ENCODE measurements at places on chromosomes 11 and 22. TPM values are rescaled to one million over a fixed set of nuclear protein-coding genes. Genes with fewer than 3 reads are reported as not detected.

Gene DNAJB7
- total RNA-seq: not detected

GRCh38 chr11:18790883-18791206 lies 753 bp downstream of the PTPN5 start:
- no peak for DNase-seq

Gene MS4A15
- not detected for total RNA-seq

- DNase-seq: no peak
Observed at GRCh38 chr11:20964985-20965384, 295.6 kb downstream of the NELL1 start.

DNA sequence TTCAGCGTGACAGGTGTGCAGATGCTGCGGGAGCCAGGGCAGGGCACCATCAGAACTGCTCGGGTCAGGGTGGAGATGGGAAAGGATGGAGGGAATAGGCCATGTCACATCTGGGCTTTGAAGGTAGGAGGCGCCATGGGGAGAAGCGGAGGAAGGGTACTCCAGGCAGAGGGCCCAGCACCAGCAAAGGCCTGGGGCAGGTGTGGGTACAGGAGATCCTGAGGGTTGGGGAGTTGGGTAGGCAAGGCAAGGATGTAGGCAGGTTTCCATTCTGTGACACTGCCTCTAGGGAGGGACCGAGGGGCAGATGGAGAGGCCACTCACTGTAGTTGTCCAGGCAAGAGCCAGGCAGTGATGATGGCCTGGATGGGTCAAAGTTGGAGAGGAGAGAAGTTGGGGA lies 8.5 kb downstream of the EMID1 start:
- DNase-seq: peak; percentile 3

DNA sequence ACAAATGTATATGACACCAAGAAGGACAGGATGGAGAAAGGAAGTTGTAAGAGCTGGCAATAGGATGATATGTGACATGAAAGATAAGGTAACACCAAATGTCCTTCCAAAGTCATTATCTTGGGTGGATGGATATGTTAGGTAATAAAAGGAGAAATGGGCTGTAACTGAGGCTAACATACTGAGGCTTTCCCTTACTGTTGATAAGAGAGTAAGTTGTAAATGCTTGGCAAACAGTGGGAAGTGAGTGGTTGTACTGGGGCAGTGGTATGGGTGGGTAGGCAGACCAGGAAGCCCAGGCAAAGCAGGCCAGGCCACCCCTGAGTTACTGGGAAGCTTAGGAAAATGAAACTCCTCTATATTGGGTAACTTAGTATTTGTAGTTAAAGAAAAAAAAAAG lies 73.7 kb downstream of the ARHGAP42 start:
- no peak for DNase-seq

- DNase-seq: no peak
Observed at GRCh38 chr11:73493956-73494598, 103.8 kb downstream of the FAM168A start.

Gene TPBGL
- not detected for total RNA-seq
